ENCODE measurements at places on chromosomes 16 and 17.

DNA sequence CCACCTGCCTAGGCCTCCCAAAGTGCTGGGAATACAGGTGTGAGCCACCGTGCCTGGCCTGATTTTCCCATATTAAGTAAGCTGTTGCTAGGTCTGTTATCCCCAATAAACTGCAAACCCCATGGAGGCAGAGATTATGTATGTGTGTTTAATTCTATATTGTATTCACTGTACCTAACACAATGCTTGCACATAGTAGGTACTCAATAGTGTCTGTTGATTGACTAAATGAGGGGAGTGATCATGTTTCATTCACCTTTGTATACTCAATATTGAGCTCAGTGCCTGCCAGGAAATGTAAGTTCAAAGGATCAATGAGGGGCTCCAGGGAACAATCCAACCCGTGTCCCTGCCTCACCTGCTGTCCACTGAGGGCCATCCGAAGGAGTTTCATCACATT is 14.6 kb upstream of the GGA2 start:
- DNase-seq, result no peak

GRCh38 chr17:71335212-71335611 is 785.6 kb upstream of the SOX9 start:
- no peak for DNase-seq

GRCh38 chr16:54373534-54374520 is 87.2 kb upstream of the IRX3 start:
- DNase-seq, result no peak

GRCh38 chr17:61065263-61065773 is 334.3 kb upstream of the TBX2 start:
- no peak for DNase-seq

GRCh38 chr17:75566834-75567233 is 20.8 kb upstream of the MYO15B start:
- DNase-seq, result no peak

GRCh38 chr17:64775701-64776570 is 113.8 kb upstream of the SMURF2 start:
- no peak for DNase-seq

DNA sequence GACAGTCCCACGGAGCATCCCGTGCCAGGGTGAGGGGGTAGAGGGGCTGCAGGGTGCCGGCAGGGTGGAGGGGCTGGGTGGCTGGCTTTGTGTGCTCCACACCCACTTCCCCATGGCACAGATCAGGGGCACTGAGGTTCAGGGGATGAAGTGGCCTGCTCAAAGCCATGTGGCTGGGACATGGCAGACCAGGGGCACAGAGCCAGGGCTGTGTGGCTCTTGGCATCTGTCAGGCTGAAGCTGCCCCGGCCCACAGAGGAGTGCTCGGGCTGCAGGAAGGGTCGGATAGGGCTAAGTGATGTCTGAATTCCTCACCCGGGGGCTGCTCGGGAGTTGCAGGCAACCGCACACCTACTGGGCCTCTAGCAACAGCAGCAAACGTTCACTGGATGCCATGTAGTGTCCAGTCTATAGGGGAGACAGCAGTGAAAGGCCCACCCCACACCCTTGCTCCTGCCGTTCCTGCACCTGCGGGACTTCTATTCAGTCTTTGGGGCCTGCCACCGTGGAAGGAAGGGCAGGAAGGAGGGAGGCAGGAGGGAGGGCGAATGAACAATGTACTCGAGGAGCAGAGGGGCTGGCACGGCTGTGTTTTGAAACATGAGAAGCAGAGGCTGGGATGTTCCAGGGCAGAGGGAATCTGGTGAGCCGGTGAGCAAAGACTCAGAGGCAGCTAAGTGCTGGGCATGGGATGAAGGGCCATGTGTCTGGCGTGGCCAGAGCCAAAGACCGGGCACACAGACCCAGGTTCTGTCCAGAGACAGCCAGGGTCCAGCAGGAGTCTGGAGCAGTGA is 15.1 kb downstream of the SLC5A10 start:
- no peak for DNase-seq

DNA sequence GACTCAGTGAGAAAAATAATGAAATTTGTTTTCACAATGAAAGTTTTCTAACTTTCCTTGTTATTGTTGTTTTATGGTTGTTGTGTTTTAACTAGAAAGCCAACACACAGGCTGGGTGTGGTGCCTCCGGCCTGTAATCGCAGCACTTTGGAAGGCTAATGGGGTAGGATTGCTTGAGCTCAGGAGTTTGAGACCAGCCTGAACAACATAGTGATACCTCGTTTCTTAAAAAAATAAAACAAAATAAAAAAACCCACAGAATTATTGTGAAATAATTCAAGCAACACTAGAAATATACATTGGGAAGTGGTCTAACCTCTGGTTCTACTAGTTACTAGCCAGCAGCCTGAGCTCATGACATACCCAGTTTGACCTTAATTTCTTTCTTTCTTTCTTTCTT is 630 bp downstream of the MILR1 start:
- DNase-seq, result no peak

GRCh38 chr16:4746991-4747574 is 12.7 kb downstream of the DNAAF8 start:
- no peak for DNase-seq
